Immature natural killer cell (primary cell): ENCODE measurements at places on chromosomes 11 and 22.

DNA sequence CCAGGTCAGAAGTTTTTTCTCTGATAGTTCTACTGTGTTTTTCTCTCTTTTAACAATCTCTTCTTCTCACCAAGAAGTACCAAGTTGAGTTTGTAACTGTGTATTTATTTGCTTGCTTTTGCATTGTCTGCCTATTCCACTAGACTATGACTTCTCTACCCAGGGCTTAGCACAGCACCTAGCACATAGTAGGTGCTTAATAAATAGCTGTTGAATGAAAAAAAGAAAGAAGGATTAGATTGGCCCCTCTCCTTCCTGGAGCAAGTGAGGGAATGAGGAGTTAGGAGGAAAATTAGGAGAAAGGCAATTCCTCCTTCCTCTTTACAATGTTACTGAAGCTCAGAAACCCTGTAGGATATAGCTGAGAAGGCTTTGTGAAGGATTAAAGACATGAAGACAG is 83.3 kb downstream of the FBXO7 start:
- DNase-seq, result no peak

DNA sequence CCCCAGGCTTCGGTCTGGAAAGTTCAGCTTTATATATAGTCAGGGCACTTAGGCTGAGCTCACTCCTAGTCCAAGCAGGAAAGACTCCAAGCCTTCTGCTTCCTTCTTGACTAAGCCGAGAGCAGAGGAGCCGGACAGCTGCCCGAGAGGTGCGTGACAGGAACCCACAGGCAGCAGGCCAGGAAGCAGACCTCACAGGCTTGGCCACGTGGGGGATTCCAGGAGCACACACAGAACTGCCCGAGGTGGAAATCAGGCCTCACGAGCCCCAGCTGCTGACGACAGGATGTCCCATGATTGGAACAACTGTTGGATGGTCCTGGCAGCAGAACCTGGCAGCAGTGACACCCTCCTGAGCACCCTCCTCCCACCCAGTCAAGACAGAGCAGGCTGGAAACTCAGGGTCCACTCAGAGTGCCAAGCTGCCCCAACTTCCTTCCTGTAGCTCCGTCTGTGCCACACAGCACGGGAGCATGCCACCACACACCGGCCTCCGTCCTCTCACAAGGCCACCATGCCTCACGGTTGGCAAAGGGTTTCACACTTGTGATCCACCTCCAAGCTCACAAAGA is 5.4 kb downstream of the PLA2G6 start:
- peak; percentile 66 for DNase-seq

DNA sequence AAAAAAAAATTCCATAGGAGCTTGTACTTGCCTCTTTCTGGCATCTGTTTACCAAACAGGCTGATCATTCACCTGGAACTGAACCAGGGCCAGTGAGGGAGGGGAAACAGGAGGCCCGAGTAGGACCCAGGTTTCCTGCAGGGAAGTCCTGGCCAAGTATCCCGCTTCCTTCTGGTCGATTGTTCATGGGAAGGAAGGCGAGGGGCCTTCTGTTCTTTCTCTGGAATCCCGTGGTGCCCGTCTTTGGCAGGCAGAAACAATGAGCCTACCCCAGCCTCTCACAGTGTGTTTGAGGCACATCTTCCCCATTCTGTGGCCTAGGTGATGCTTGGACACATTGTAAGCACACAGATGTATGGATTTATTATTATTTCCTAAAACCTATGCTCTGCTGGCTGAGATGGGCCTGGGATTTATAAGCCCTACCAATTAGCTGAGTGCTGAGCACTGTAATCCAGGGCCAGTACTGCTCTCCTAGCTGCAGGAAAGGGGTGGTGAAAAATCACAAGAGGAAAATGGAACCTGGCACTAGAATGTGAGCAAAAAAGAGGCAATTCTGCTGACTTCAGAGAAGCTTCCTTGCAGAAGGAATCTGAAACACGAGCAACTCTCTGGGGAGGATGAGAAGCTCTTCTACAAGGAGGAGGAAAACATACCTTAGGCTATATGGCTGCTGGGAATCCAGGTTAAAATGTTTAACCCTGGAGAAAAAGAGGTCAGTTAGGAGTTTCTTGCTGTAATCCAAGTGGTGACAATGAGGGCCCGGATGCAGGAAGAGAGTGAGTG is 53.5 kb downstream of the PRR5L start:
- DNase-seq, result no peak

DNA sequence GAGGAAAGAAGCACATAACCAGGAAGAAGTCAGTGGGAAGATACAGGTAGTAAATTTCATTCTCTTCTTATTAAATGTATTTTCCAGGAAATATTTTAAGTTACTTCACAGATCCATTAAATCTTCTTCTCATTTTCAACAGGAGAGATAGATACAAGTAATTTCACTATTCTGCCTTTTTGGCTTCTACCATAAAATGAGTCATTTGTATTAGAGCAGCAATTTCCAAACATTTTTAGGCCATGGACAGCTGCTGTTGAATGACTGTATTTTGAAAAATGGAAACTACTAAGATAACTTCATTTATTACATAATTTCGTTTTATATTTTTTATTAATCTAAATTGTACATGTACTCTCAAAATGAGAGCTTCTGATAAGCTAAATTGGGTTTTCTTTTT is 809.6 kb upstream of the API5 start:
- no peak for DNase-seq

- DNase-seq, result no peak
Observed at GRCh38 chr22:35301372-35301874, 1.7 kb downstream of the TOM1 start.
